ENCODE measurements at places on chromosomes 12 and 14.

GRCh38 chr12:57521525-57522010, 1.1 kb upstream of the MBD6 start:
- no peak overlapping the region for H3K4me3 ChIP-seq
- DNase-seq: no peak
- H3K36me3 ChIP-seq: peaks cover 15% of the 10 kb centered on the region

DNA sequence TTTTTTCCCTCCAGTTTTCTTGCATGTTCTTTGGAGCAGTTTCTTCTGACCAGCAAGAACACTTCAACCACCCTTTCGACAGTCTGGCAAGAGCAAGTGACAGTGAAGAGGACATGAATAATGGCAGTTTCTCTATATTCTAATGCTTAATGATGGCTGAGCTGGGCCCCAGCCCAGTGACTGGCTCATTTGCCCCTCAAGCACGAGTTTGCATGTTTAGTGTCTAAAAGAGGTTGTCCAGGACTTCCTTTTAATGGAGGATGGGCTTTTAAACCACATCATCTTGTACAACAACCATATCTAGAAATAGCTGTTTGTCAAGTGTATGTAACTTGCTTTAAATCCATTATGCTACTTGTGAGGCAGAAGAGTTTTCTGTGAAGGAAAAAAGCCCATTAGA, 28.4 kb downstream of the RAD9B start:
- no peak for DNase-seq
- no peak overlapping the region for H3K4me3 ChIP-seq
- no peaks in the 10 kb centered on the region for H3K27me3 ChIP-seq
- H3K36me3 ChIP-seq: peaks cover 4% of the 10 kb centered on the region

- H3K27ac ChIP-seq: no peak overlapping the region
- H3K4me1 ChIP-seq: no peaks in the 10 kb centered on the region
- H3K36me3 ChIP-seq: no peaks in the 10 kb centered on the region
- H3K27me3 ChIP-seq: no peaks in the 10 kb centered on the region
- no peak overlapping the region for H3K4me3 ChIP-seq
- no peak for DNase-seq
These were observed 165.0 kb upstream of the GZMB start for GRCh38 chr14:24798911-24799462.

GRCh38 chr12:92639017-92639416, 63.8 kb upstream of the PLEKHG7 start:
- H3K27ac ChIP-seq: no peak overlapping the region
- no peak for DNase-seq
- no peak overlapping the region for H3K4me3 ChIP-seq
- no peaks in the 10 kb centered on the region for H3K27me3 ChIP-seq
- H3K36me3 ChIP-seq: no peaks in the 10 kb centered on the region

DNA sequence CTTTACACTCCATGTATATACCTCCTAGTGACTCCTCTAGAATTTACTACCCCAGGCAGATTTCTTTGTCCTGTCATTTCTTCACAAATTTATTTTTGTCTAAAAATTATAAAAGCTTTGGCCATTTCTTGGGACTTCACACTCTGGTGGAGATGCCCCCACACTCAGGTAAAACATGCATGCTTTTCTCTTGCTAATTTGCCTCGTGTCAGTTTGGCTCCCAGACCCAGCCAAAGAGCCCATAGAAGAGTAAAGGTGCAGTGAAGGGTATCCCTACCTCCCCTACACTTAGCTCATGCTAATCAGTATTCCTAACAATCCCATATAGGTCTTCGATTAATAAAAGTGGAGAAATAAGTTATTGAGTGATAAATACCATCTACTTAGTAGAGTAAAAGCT, 256.5 kb upstream of the KRR1 start:
- H3K4me3 ChIP-seq: no peak overlapping the region
- H3K27me3 ChIP-seq: no peaks in the 10 kb centered on the region
- no peaks in the 10 kb centered on the region for H3K36me3 ChIP-seq
- H3K27ac ChIP-seq: no peak overlapping the region

DNA sequence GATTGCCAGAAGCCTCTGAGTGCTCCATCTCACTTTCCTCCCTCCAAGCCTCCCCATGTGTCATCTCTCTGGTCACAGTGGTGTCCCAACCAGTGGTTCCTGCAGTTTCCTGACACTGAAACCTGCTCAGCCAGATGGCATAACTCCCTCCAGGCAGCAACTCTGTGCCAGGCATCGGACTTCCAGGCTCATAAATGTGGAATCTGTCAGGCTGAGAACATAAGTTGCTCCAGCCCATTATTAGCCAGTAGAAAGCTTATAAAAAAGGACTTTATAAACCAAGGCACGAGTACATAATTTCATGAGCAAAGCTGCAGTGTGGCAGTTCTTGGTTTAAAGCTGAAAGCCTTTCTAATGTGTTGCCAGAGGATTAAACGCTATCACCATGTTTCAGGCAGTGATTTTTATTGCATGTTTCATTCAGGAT, 194.3 kb downstream of the DACT1 start:
- no peak overlapping the region for H3K4me3 ChIP-seq
- no peaks in the 10 kb centered on the region for H3K4me1 ChIP-seq
- H3K27ac ChIP-seq: no peak overlapping the region

- peaks cover 14% of the 10 kb centered on the region for H3K4me1 ChIP-seq
- no peaks in the 10 kb centered on the region for H3K27me3 ChIP-seq
- no peak for DNase-seq
These were observed 5.1 kb downstream of the PCK2 start for GRCh38 chr14:24098927-24099813.

DNA sequence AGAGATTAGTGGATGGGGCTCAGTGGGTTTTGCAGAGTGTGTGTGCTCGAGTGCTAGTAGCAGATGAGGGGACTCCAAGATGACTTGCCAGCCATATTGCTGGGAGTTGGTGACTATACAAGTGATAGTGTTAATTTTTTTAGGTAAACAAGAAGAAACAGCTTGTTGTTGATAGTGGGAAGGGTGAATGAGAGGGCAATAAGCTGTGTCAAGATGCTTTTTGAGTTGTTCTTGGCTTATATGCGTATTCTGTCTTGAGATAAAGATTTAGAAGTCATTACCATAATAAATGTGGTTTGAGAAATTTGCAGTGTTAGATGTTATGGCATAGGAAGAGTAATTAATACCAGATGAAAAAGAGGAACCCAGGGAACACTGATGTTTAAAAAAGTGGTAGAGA, 75.3 kb downstream of the RCOR1 start:
- no peaks in the 10 kb centered on the region for H3K36me3 ChIP-seq
- no peaks in the 10 kb centered on the region for H3K4me1 ChIP-seq
- DNase-seq: no peak

GRCh38 chr12:28550757-28551704, 360.8 kb downstream of the CCDC91 start:
- no peaks in the 10 kb centered on the region for H3K36me3 ChIP-seq
- H3K4me1 ChIP-seq: no peaks in the 10 kb centered on the region
- no peak overlapping the region for H3K27ac ChIP-seq
- H3K4me3 ChIP-seq: no peak overlapping the region
- no peak for DNase-seq

DNA sequence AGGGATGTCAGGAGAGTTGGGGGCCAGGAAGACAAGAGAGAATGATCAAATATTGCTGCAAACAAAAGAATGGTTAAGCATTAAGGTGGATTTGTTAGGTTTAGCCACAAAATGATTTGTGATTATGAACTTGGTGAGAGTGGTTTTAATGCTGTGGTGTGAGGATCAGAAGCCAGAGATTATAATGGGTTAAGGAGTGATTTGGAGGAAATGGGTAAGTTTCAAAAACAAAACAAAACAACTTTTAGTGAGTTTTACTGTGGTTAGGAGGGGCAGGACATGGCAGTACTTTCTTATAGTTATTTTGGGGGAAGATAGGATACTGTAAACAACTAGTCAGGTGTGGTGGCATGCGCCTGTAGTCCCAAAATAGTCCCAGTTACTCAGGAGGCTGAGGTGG, 24.0 kb downstream of the DIP2B start:
- H3K4me3 ChIP-seq: no peak overlapping the region
- H3K27me3 ChIP-seq: no peaks in the 10 kb centered on the region
- DNase-seq: no peak
- no peaks in the 10 kb centered on the region for H3K36me3 ChIP-seq
- no peak overlapping the region for H3K27ac ChIP-seq
- H3K4me1 ChIP-seq: peaks cover 52% of the 10 kb centered on the region

GRCh38 chr14:104218361-104219180, 80.2 kb downstream of the KIF26A start:
- no peaks in the 10 kb centered on the region for H3K4me1 ChIP-seq
- H3K27me3 ChIP-seq: no peaks in the 10 kb centered on the region
- H3K4me3 ChIP-seq: no peak overlapping the region
- no peaks in the 10 kb centered on the region for H3K36me3 ChIP-seq
- no peak overlapping the region for H3K27ac ChIP-seq

DNA sequence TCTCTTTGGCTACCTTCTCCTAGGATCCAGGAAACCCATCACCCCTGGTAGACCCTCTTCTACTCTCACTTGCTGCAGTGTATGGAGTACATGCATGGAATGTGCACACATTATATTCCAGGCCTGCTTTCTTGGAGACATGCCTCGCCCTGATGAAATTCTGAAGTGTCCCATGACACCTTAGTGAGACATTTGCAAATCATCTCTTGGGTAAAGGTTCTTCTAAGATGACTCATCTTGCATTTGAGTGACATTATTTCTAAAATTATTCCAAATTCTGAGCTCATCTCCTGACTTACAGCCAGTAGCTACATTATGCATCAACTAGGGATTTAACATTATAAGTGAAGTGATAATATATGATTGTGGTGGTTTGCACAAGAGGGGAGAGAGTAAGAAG, 49.8 kb downstream of the SDR9C7 start:
- no peak overlapping the region for H3K27ac ChIP-seq
- H3K4me1 ChIP-seq: no peaks in the 10 kb centered on the region
- no peak overlapping the region for H3K4me3 ChIP-seq

- H3K4me3 ChIP-seq: no peak overlapping the region
- no peaks in the 10 kb centered on the region for H3K4me1 ChIP-seq
- H3K27ac ChIP-seq: no peak overlapping the region
- no peaks in the 10 kb centered on the region for H3K27me3 ChIP-seq
These were observed 167.4 kb downstream of the C12orf50 start for GRCh38 chr12:87861791-87862190.

- no peaks in the 10 kb centered on the region for H3K27me3 ChIP-seq
- DNase-seq: no peak
- no peaks in the 10 kb centered on the region for H3K4me1 ChIP-seq
- H3K4me3 ChIP-seq: no peak overlapping the region
These were observed 185.5 kb upstream of the FAR2 start for GRCh38 chr12:28963554-28963953.

DNA sequence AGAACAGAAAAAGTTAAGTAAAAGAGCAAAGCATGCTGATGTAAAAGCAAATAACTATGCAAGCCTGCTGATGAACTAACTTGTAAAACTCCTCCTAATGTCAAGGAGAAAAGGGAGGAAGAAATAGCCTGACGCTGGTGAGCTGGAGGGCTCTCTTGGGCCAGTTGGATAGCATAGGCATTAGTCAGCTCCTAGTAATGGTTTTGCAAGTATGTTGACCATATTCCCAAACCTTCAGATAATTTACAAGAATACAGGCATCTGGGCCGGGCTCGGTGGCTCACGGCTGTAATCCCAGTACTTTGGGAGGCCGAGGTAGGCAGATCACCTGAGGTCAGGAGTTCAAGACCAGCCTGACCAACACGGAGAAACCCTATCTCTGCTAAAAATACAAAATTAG, 871.4 kb downstream of the C12orf50 start:
- no peak for DNase-seq
- no peak overlapping the region for H3K27ac ChIP-seq
- no peaks in the 10 kb centered on the region for H3K4me1 ChIP-seq
- H3K4me3 ChIP-seq: no peak overlapping the region
- no peaks in the 10 kb centered on the region for H3K36me3 ChIP-seq

GRCh38 chr12:49903700-49904423, at the start of gene FAIM2:
Gene FAIM2, minus strand, starts transcription at chr12:49903900. Its CDS starts 108 bp downstream, at chr12:49903792.
- H3K4me1 ChIP-seq: no peaks in the 10 kb centered on the region
- H3K36me3 ChIP-seq: no peaks in the 10 kb centered on the region
- H3K27ac ChIP-seq: no peak within 1 kb of the TSS
- no peak within 1 kb of the TSS for H3K4me3 ChIP-seq
- DNase-seq: peak; percentile 21

GRCh38 chr14:69985463-69985862, 106.2 kb downstream of the SMOC1 start:
- no peak overlapping the region for H3K4me3 ChIP-seq
- H3K36me3 ChIP-seq: no peaks in the 10 kb centered on the region
- DNase-seq: no peak
- no peak overlapping the region for H3K27ac ChIP-seq
- no peaks in the 10 kb centered on the region for H3K27me3 ChIP-seq

DNA sequence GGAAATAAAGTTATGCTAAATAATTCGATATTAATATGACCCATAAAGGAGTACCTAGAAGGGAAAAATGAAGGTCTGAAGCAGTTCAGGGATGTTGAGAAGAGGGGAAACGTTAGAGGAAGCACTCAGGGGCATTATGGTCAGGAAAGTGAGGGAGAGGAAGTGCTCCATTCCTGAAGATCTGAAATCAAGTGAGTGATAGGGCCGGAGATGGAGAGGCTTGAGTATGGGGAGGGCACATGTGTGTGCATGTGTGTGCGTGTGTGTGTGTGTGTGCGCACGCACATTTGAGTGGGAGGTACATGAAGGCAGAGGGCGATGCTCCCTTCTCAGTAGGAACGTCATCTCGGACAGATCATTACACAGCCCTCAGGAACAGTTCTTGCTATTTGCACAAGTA, 4.9 kb upstream of the DCD start:
- no peak overlapping the region for H3K4me3 ChIP-seq
- peaks cover 4% of the 10 kb centered on the region for H3K27me3 ChIP-seq
- H3K4me1 ChIP-seq: no peaks in the 10 kb centered on the region
- DNase-seq: no peak

- DNase-seq: no peak
- H3K36me3 ChIP-seq: no peaks in the 10 kb centered on the region
- no peak overlapping the region for H3K4me3 ChIP-seq
- H3K27ac ChIP-seq: no peak overlapping the region
- H3K4me1 ChIP-seq: no peaks in the 10 kb centered on the region
These were observed 42.1 kb upstream of the STRN3 start for GRCh38 chr14:31068235-31068634.

DNA sequence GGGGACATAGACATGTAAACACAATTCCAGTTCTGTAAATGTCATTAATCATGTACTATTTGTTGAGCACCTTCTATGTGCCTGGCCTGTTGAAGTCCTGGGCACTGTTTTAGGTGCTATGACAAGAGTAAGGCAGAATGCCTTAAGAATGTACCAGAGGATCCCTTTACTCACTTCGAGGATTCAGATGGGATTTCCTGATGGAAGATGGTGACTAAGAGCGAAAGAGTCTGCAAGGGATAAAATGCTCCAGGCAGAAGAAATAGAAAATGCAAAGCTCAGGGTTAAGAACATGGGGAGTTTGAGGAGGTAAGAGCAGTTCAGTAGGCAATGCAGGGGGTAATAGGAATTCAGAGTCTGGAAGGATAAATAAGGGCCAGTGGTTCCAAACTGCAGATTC, 671.3 kb upstream of the TBX3 start:
- DNase-seq: no peak
- H3K4me3 ChIP-seq: no peak overlapping the region
- H3K4me1 ChIP-seq: no peaks in the 10 kb centered on the region
- H3K36me3 ChIP-seq: no peaks in the 10 kb centered on the region
- no peaks in the 10 kb centered on the region for H3K27me3 ChIP-seq

GRCh38 chr14:98773814-98774213, 498.2 kb downstream of the BCL11B start:
- no peaks in the 10 kb centered on the region for H3K27me3 ChIP-seq
- no peak overlapping the region for H3K4me3 ChIP-seq
- no peaks in the 10 kb centered on the region for H3K4me1 ChIP-seq
- DNase-seq: no peak
- no peaks in the 10 kb centered on the region for H3K36me3 ChIP-seq
- no peak overlapping the region for H3K27ac ChIP-seq

Data from CD4-positive, alpha-beta memory T cell (primary cell).